Activated CD8-positive, alpha-beta T cell treated with anti-CD3 and anti-CD28 coated beads, Interleukin-2, amount 10 ng/mL, durations not matched to agents 7 days and 5 days (primary cell): ENCODE measurements at places on chromosomes 12 and 14.

DNA sequence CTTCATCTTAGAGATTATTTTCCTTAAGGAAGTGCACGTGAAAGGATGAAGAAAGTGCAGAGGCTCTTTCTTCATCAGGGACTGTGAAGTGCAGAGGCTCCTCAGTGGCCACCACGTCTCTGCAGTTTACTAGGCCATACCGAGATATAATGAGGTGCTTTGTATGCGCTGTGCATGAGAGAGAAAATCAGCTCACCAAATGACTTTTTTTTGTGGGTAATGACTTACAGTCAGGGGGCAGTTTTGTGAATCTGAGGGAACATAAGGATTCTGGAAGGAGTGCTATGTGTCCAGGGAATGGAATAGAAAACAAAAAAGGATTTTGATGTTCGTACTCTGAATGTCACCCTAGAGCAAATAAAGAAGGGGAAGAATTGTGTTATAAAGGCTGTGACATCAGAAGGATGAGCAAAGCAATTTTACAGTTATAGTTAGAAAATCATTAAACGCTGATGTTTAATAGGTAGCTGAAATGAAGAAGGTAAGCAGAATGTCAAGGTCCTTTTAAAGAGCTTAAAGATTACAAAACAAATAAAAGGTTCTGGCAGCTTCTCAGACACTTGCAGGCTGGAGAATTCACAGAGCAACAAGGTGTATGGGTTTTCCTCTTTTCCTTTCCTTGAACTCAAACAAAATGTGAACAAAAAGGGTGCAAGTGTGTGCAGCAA is 247.5 kb upstream of the NOVA1 start:
- no peaks in the 10 kb centered on the region for H3K27me3 ChIP-seq
- H3K4me3 ChIP-seq, result no peak overlapping the region
- H3K36me3 ChIP-seq, result no peaks in the 10 kb centered on the region
- no peaks in the 10 kb centered on the region for H3K4me1 ChIP-seq
- DNase-seq, result no peak

- DNase-seq, result no peak
- H3K27ac ChIP-seq, result no peak overlapping the region
These were observed 164.4 kb downstream of the NELL2 start for GRCh38 chr12:44711736-44712135.

DNA sequence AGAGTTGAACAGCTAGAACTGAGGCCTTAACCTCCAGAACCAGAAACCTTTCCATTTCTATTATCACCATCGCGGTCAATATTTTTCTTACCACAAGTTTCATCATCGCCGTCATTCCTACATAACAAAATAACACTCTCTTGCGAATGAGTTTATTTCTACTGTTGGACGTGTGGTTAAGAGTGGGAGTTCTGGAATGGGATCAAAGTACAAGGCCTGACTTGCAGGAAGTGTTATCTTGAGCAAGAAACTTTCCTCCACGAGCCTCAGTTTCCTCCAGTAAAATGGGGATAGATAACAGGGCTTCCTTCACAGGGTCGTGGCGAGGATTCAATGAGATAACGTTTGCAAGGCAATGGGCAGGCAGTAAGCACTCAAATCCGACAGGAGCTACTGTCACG is 652 bp downstream of the SART3 start:
- H3K36me3 ChIP-seq, result peaks cover 37% of the 10 kb centered on the region
- peaks cover 61% of the 10 kb centered on the region for H3K4me1 ChIP-seq
- H3K4me3 ChIP-seq, result peak overlapping the region; percentile 100
- H3K27ac ChIP-seq, result peak overlapping the region; percentile 100
- DNase-seq, result no peak
- no peaks in the 10 kb centered on the region for H3K27me3 ChIP-seq

DNA sequence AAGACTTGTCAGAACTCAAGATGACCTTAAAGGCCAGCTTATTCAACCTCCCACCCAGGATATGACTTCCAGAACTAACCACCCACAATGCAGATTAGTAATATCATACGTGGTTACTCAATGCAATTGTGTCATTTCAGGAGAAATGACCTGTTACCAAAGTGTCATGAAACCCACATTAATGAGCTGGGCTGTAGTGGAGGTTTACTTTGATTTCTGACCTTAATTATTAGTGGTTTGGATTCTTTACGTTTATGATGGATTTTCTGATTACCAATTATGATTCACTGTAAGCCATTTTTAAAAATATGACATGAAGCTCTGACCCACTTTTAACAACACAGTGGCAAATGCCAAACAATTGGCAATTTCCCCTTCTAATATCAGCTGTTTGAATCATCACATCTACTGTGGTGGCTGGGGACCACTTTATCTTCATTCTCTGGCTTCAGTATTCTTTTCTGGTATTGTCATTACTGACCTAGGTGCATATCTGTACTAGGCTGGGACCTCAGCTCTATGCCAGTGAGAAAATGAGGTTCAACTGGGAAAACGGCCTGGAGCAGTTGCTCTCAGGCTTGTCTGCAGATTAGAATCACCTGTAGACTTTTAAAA is 223.3 kb downstream of the RGS6 start:
- H3K27me3 ChIP-seq, result peaks cover 2% of the 10 kb centered on the region
- no peaks in the 10 kb centered on the region for H3K4me1 ChIP-seq
- no peaks in the 10 kb centered on the region for H3K36me3 ChIP-seq
- H3K27ac ChIP-seq, result no peak overlapping the region
- DNase-seq, result no peak

DNA sequence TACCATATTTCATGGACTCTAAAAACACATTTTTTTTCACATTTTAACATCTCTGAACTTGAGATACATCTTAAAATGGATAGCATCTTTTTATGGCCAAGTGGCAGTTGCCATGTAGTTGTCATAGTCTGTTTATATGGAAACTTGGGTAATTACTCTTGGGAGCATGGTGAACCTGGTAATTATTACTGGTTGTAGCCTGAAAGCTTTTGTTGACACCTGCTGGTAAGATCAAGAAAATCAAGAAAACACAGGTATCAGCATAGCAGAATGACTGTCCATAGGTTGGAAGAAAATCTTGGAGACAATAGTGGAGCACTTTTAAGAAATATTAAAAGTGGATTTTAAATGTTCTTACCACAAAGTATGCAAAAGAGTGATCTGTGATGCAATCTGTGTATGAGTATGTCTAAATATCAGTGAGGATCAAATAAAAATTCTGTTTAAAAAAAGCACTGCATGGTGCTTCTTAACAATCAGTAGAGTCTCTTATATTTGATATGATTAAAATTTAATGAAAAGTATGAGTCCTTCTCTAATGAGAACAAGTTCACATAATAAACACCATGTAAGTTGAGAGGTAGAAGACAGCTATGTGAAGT is 44.2 kb downstream of the TTC8 start:
- no peak overlapping the region for H3K27ac ChIP-seq
- no peaks in the 10 kb centered on the region for H3K27me3 ChIP-seq
- H3K4me3 ChIP-seq, result no peak overlapping the region
- H3K36me3 ChIP-seq, result no peaks in the 10 kb centered on the region
- no peaks in the 10 kb centered on the region for H3K4me1 ChIP-seq

- H3K4me1 ChIP-seq, result no peaks in the 10 kb centered on the region
- no peak overlapping the region for H3K4me3 ChIP-seq
- H3K27ac ChIP-seq, result no peak overlapping the region
- H3K36me3 ChIP-seq, result no peaks in the 10 kb centered on the region
- no peak for DNase-seq
These were observed 73.8 kb upstream of the PTPRR start for GRCh38 chr12:70994217-70994788.

- no peak overlapping the region for H3K27ac ChIP-seq
- H3K4me1 ChIP-seq, result no peaks in the 10 kb centered on the region
- no peak overlapping the region for H3K4me3 ChIP-seq
- no peak for DNase-seq
These were observed 191.7 kb upstream of the GSC start for GRCh38 chr14:94961386-94962165.

DNA sequence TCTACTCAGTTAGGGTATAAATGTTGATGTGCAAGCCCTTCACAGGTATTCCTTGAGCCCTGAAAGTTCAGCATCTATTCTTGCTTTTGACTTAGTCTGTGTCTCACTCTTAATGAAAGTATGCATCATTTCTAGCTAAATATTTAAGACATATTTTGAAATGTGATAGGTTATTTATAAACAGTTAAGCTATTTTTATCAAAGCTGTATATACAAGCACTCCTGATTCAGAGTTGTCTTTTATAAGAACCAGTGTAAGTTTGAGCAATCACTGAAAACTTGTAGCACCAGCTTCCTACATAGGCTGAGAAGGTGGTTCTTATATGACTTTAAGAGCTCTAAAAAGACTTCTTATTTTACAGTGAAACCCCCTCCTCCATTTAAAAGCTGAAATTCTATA is 98.6 kb downstream of the MYF5 start:
- H3K27ac ChIP-seq, result no peak overlapping the region
- DNase-seq, result no peak
- no peaks in the 10 kb centered on the region for H3K36me3 ChIP-seq
- no peaks in the 10 kb centered on the region for H3K27me3 ChIP-seq
- no peaks in the 10 kb centered on the region for H3K4me1 ChIP-seq

DNA sequence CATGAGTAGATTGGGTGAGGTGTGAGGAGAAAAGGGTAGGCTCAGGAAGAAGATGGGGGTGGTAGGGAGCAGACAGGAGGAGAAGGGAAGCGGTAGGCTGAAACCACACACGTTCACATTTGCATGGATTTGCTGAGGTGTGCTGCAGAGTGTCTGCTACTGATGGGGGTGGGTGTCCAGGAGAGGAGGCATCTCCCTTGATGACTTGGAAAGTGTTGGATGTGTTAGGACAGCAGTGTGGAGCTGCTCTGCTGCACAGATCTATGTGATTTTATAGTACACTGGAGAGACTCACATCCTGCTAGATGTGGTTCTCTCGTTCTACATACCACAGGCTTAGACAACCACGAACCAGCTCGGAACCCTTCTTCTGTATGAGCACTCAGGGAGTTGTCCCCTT is 9.3 kb downstream of the ZFHX2 start:
- no peak for DNase-seq
- H3K27ac ChIP-seq, result no peak overlapping the region
- H3K4me1 ChIP-seq, result no peaks in the 10 kb centered on the region
- peaks cover 2% of the 10 kb centered on the region for H3K27me3 ChIP-seq

DNA sequence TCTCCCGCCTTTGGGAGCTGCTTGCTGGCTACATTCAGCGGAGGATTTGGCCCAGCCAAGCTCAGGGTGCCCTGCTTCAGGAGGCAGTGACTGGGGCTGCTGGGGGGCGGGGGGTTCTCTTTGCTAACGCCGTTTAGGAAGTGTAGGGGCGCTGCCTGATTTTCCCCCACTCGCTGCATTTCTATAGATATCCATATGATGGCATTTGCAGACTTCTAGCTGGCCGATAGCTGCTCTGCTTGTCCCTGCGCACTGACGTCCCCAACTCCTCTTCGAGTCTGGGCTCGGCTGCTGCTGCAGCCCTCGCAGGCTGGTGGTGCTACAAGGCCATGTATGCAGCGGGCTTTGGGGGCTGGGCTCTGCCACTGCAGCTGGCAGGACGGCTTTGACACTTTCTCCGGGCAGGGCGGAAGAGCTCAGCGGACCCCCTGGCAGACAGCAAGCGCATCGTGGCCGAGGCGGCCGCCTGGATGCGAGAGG is 3.1 kb downstream of the LRFN5 start:
- H3K27me3 ChIP-seq, result peaks cover 60% of the 10 kb centered on the region
- H3K4me1 ChIP-seq, result peaks cover 11% of the 10 kb centered on the region
- H3K36me3 ChIP-seq, result peaks cover 4% of the 10 kb centered on the region
- H3K4me3 ChIP-seq, result no peak overlapping the region
- no peak for DNase-seq

DNA sequence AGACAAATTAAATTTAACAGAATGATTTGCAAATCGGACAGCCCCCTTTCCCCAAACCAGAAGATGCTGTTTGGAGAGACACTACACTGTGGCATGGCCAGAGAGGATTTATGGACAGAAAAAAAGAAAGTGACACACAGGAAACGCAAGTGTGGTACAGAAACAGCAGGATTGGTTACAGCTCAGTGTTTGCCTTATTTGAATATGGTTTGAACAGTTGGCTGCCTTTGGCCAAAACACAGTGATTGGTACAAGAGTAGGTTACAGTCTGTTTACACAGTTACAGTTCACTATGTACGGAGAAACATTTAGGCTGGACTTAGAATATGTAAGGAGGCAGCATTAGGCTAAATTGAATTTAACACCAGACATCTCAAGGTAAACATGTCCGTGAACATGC is 335.3 kb downstream of the NPAS3 start:
- no peak overlapping the region for H3K27ac ChIP-seq
- no peaks in the 10 kb centered on the region for H3K36me3 ChIP-seq
- no peak overlapping the region for H3K4me3 ChIP-seq

- no peaks in the 10 kb centered on the region for H3K36me3 ChIP-seq
- no peaks in the 10 kb centered on the region for H3K4me1 ChIP-seq
- peak; percentile 39 for DNase-seq
- no peak overlapping the region for H3K27ac ChIP-seq
- H3K27me3 ChIP-seq, result peaks cover 16% of the 10 kb centered on the region
- H3K4me3 ChIP-seq, result no peak overlapping the region
These were observed 88.5 kb downstream of the GCH1 start for GRCh38 chr14:54814076-54814475.

DNA sequence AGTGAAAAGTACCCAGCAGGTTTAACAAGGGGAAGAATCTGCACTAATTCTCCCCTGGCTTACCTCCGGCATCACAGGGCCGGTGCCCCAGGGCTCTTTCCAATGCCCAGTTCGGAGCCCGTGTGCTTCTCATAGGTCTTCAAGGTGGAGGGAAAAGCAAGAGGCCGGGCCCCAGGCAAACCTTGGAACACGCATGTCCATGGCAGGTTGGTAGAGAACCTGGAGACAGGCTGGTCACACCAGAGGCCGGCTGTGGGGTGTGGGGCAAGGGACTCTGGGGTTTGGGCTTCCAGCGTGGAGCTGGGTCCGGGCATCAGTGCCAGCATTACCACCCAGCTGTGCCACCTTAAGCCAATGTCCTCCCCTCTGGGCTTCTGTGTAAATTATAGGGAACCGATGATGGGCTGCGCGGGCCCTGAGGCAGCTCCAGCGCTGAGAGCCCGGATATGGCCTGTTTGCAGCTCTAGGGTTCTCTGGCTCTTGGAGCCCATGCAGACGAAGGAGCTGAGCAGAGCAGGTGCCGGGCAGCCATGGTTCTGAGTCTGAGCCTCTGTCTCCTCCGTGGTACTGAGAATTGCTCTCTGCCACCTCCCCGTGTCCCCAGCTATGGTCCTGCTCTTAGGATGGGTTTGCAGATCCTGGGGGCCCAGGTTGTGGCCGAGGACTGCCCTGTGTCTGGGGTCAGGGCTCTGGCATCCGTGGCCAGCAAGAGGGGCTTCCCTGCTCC is 197.0 kb upstream of the C14orf180 start:
- DNase-seq, result no peak
- peaks cover 2% of the 10 kb centered on the region for H3K36me3 ChIP-seq
- H3K4me3 ChIP-seq, result no peak overlapping the region
- H3K27me3 ChIP-seq, result peaks cover 14% of the 10 kb centered on the region
- H3K27ac ChIP-seq, result no peak overlapping the region
